ENCODE measurements at places on chromosomes 13 and 19.

DNA sequence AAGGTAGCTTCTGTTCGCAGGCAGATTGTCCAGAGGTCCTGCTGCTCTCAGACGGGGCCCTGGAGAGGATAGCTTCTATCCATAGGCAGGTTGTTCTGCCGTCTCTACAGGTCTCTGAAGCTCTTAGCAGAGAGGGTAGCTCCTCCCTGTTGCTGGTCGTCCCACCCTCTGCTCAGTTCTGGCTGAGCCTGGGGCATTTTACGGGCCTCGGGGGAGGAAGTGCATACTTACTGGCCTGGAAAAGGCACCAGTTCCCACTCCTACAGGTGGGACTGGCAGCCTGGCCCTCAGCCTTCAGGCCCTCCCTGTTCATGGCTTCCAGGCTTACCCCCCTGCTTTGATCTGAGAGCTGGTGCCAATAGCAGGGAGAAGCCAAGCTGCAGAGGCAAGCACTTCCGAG is 42.3 kb downstream of the USPL1 start:
- DNase-seq: no peak

DNA sequence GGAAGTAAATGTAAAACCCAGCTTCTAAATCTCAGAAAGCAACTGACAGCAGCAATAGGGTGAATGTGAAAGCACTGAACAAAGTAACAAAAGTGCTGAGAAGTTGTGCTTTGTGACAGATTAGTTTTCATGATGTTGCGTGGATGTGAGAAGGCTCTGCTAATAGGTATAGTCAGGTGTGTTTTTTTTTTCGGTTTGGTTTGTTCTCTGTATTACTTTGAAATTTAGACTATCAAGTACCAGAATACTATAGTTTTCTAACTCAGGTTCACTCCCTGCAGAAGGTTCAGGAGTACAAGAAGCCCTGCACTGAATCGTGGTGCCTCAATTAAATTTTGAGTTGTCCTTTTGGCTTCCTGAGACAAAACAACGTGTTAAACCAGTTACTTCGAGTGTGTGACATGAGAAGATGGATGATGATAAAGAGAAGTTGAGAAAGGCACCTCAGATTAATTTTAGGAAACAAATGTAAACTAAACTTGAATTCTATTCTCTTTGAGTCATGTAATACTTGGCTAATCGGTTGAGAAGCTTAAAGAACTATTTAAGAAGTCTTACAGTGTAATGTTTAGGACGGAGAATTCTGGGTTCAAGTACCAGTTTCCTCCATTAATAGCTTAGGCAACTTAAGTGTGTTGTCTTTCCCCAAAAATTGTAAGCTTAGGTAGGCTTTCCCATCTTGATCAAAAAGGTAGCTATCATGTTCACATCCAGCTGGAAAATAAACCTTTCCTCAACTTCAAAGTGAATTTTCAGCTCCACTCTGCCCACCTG is 10.3 kb downstream of the MIR17HG start:
- no peak for DNase-seq

- DNase-seq: no peak
Observed at GRCh38 chr19:48896191-48896720, 2.3 kb downstream of the TULP2 start.

GRCh38 chr13:27442071-27442647 is 8.2 kb downstream of the MTIF3 start:
- no peak for DNase-seq

GRCh38 chr19:38831142-38831605 is 420 bp downstream of the ECH1 start:
- no peak for DNase-seq

DNA sequence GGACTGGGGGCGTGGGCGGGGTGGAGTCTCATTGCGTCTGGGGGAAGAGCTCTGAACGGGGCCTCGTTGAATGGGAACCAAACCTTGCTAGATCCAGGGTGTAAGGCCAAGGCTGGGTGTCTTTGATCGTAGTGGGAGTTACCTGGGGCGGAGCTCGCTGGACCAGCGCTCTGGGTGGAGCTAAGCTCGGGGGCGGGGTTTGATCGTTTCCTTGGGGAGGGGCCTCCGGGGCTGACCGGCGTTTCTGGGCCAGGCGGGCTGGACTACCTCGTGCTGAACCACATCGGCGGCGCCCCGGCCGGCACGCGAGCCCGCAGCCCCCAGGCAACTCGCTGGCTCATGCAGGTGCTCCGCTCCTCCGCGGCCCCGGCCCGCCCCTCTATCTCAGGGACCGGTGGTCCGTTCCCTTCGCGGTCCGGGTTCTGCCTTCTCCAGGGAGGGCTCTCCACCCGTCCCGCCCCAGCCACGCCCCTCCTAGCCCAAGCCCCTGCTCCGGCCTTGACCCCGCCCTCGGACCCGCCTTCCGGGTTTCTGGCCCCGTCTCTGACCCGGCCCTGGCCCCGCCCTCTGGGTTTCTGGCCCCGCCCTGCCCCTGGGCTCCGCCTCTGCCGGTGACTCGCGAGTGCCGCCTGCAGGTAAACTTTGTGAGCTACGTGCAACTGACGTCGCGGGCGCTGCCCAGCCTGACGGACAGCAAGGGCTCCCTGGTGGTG is 3.3 kb upstream of the RPL36 start:
- DNase-seq: peak; percentile 90

DNA sequence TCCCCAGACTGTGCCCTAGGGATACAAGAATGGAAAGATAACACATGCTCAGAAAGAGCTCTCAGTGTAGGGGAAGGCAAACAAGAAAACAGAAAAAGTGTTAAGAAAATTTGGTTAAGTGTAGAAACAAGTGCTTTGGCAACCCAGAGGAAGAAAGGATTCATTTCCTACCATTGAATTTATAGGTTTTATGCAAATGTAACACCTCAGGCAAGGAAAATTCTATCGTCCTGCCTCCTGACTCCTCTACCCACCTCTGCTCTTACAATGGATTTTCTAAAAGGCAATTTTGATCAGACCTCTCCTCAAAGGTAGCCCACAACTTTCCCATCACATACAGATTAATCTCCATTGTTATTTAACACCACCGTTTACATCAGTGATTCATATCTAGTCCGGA is 298.7 kb downstream of the RFC3 start:
- DNase-seq: no peak

DNA sequence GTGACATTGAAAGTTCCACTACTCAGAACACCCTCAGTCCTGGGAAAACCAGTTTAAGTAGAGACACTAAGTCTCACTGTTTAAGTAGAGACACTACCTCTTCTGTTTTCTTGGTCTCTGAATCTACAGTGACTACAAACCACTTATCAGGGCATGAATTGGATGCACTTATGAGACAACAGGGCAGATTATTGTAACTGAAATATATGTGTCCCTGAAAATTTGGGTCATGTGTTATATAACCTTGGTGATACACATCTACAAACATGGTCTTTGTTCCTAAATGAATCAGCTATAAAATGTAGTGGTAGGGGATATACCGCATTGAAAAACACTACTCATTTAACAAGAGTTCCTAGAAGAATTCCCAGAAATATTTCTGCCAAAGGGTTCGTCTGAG is 55.7 kb downstream of the SERP2 start:
- no peak for DNase-seq

- DNase-seq: no peak
Observed at GRCh38 chr19:38429055-38429810, 3.2 kb upstream of the RASGRP4 start.

GRCh38 chr13:32905063-32905863 is 111.0 kb upstream of the KL start:
- no peak for DNase-seq

GRCh38 chr19:41422456-41422855 is 4.7 kb downstream of the B3GNT8 start:
- DNase-seq: no peak

- no peak for DNase-seq
Observed at GRCh38 chr19:46022431-46023310, at the start of gene PGLYRP1. TSS of gene PGLYRP1 (minus strand) at chr19:46023053. CDS start at chr19:46023021, 32 bp downstream.

- no peak for DNase-seq
Observed at GRCh38 chr13:112894673-112895481, 74.1 kb upstream of the MCF2L start.

DNA sequence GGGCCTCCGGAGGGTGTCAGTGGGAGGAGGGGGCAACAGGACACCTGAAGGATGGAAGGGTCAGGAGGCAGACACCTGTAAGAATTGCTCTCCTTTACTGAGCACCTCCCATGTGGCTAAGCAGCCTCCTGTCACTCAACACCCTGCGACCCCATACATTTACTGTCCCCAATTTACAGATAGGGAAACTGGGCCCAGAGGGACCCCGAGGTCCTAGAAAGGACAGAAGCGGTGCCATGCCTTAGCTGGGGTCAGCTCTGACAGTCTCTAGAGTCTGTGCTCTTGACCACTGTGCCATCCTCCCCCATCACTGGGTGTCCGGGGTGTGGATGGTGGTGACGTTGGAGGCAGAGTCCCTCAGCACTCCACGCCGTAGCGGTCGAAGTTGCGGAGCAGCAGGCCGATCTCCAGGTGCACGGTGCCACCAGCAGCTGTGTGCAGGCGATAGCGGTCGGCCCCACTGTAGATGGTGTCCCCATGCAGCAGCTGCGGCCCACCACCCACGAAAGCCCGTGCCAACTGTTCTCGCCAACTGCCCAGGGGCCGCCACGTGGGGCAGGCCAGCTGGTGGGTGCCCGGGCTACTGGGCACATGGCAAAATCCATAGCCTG is 726 bp upstream of the TGFB1 start:
- DNase-seq: no peak

GRCh38 chr13:37075164-37075563 is 15.7 kb upstream of the SUPT20H start:
- no peak for DNase-seq

- no peak for DNase-seq
Observed at GRCh38 chr19:35437406-35437951, 10.6 kb upstream of the FFAR2 start.

- DNase-seq: no peak
Observed at GRCh38 chr13:60441761-60442160, 44.7 kb downstream of the TDRD3 start.

GRCh38 chr13:103525530-103525929 is 459.3 kb upstream of the SLC10A2 start:
- DNase-seq: no peak

- DNase-seq: peak; percentile 52
Observed at GRCh38 chr19:10419200-10419645, 1.1 kb upstream of the PDE4A start.

GRCh38 chr19:42555317-42555716 is 27.0 kb upstream of the CEACAM1 start:
- DNase-seq: no peak

GRCh38 chr13:93505104-93505952 is 278.7 kb downstream of the GPC6 start:
- DNase-seq: no peak

- no peak for DNase-seq
Observed at GRCh38 chr13:90070362-90070761, 1277.1 kb upstream of the MIR17HG start.

- DNase-seq: no peak
Observed at GRCh38 chr19:42355896-42356295, 30.5 kb downstream of the MEGF8 start.

DNA sequence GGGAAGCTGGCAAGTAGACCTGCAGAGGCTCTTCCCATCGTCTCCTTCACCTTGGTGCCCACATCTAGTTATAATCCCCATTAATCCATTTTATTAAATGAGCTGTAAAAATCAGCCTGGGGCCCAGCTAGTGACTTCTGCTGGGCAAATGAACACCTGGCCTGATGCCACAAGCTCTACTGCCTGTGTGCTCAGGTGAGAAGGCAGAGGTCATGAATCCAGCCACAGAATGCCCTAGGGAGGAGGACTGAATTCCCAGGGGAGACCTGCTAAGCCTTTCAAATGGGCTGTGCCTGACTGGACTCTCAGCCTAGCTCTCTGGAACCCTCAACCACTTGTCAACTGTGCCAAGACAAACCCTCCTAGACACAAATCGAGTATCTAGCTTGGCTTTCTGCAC is 74.0 kb downstream of the PDS5B start:
- no peak for DNase-seq

- DNase-seq: peak; percentile 36
Observed at GRCh38 chr19:29714371-29714952, 599 bp downstream of the C19orf12 start.

All from activated T-cell treated with anti-CD3 and anti-CD28 coated beads for 4 hours (primary cell).